OCI-LY7 (cell line): ENCODE measurements at places on chromosomes 11 and 22. TPM values are rescaled to one million over a fixed set of nuclear protein-coding genes. Genes with fewer than 3 reads are reported as not detected.

Gene MAPK11
- total RNA-seq = 18.6 and 19.7 TPM in 2 replicates

DNA sequence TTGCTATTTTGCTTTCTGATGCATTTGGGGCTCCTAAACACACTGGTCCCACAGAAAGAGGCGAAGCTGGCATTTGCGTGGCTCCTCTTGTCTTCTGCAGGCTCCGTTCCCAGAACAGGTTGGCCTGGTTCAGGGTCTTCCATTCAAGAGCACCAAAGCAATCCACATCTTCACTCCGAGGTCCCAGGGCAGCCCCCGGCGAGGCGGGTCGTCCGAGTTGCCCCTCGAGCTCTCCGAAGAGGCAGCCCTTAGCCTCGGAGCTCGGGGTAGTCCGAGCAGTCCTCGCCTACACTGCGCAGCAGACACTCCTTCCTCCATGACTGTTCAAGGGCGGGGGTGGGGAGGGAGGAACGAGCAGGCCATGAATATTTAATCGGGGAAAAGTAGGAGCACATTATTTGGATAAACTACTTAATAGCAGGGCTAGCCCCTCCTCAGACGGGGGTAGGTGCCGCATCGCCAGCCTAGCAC, 321.3 kb downstream of the BLID start:
- DNase-seq = no peak

Gene FERMT3
- 167 and 201 TPM in 2 replicates for total RNA-seq

GRCh38 chr11:87256694-87257340, 219.1 kb downstream of the TMEM135 start:
- no peak for DNase-seq

DNA sequence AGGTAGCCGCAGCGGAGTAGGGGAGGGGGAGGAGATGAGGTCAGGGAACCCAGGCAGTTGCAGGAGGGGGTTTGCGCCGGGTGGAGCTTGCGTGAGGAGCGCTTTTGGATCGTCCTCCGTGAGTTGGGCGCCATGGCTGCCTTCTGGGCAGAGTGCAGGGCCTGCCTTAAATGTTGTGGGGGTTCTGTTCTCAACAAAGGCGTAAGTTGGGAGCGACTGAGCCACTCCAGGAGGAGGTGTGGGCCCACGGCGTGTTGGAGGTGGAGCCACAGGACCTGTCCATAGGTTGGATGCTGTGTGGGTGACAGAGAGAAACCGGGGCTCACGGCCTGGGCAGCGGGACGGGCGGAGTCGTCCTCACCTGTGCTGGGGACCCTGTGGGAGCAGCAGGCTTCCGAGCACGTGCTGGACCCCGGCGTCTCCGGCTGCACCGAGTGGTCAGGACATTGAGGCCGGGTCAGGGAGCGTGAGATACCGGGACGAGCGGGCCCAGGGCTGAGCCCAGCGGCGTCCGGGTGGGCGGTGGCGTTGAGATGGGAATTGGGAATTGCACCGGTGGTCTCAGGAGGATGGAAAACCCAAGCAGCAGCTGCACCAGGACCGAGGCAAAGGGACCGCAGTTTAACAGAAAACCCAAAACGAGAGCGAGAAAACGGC, 977 bp upstream of the PGGHG start:
- DNase-seq = no peak

- DNase-seq = no peak
Measured at GRCh38 chr11:5553343-5553742, 5.0 kb upstream of the OR52H1 start.

Gene LRRC51
- 9.9 and 10.8 TPM in 2 replicates for total RNA-seq

DNA sequence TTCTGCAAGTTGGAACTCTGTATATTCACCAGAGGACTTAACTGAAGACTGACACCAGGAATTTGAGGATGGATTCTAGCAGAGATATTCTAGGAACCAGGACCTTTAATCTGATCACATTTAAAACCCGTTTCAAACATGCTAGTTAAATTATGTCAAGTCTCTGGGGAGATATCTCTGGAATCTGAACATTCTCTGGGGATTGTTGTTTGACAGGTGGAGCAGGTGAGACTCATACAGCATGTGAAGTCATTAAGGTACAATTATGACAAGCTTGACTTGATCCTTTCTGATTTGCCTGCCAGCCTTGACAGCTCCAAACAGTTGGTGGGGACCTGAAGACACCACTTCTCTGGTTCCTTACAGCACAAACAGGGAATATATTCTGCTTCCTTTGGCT, 100.3 kb downstream of the FAT3 start:
- DNase-seq = no peak

- DNase-seq = no peak
Measured at GRCh38 chr11:33952805-33953204, 60.9 kb upstream of the LMO2 start.

DNA sequence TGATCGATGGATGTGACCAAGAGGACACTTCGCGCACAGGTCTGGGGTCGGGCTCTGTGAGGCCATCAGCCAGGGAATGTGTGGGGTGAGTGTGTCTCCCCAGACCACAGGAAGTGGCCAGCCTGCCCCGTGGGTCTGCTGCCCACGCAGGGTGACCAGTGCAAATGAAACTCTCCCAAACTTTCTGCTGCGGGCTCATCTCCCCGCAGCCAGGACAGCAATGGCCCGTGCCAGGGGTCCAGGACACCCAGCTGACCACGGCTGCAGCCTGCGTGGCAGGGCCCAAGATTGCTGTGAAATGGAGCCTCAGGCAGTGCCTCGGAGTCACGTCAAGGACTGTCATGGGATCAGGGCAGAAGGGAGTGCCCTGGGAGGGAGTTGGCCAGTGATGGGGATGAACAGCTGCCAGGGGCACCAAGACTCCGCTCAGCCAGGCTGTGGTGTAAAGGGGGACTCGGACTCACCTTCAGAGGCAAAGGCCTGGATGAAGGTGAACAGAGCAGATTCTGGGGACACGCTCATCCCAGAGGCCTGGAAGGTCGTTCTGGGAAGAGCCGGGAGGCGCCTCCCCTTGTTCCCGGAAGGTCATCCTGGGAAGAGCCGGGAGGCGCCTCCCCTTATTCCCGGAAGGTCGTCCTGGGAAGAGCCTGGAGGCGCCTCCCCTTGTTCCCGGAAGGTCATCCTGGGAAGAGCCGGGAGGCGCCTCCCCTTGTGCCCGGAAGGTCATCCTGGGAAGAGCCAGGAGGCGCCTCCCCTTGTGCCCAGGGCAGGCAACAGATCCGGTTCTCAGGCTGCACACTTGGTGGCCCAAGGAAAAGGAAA, 252.6 kb downstream of the BRD1 start:
- DNase-seq = no peak

DNA sequence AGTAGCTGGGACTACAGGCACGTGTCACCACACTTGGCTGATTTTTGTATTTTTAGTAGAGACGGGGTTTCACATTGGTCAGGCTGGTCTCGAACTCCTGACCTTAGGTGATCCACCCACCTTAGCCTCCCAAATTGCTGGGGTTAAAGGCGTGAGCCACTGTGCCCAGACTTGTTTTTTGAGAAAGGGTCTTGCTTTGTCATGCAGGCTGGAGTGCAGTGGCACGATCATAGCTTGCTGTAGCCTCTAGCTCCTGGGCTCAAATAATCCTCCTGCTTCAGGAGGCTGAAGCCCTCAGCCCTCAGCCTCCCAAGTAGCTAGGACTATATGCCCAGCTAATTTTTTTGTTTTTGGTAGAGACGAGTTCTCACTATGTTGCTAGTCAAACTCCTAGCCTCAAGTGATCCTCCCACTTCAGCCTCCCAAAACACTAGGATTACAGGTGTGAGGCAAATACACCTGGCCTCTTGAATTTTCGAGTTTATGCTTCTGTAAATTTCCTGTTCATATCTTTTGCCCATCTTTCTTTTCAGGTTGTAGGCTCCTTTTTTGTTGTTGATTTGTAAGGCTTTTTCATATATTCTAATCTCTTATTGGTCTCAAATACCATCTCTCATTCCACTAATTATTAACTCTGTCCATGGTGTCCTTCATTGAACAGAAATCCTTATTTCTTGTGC, 3.4 kb upstream of the RBM4B start:
- no peak for DNase-seq

Gene CDON
- 1.1 and 2.5 TPM in 2 replicates for total RNA-seq

Gene FAM180B
- 0.23 and 0.26 TPM in 2 replicates for total RNA-seq

- no peak for DNase-seq
Measured at GRCh38 chr11:87259736-87260135, 222.0 kb downstream of the TMEM135 start.

Gene MRPL11
- total RNA-seq = 75.1 and 88.6 TPM in 2 replicates

GRCh38 chr11:122594986-122595645, 60.4 kb upstream of the UBASH3B start:
- no peak for DNase-seq

DNA sequence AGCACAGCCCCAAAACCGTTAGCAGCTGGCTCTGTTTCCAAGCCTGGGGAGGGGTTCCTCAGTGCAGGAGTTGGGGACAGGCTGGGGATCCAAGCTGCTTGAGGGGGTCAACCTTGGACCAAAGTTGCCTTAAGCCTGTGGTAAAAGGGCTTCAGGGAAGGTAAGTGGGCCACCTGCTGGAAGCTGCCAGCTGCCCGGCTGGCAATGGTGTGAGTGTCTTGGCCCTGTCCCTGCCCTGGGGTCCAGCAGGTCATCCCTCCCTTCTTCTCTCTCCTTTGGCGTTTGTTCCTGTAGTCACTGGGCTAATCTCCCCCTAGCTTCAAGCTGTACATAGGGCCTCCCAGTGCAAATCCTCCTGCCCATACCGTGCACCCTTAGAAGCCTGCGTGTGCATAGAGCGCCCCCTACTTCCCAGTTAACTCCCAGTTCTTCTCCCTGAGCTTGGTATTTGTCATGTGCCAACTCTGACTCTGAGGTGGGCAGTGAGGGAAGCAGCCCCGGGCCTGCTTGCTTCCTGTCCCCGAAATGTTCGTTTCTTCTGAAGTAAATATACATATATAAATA, 4.4 kb downstream of the TMEM258 start:
- DNase-seq = peak; percentile 25
